ENCODE measurements at places on chromosomes 6 and 20. TPM values are rescaled to one million over a fixed set of nuclear protein-coding genes. Genes with fewer than 3 reads are reported as not detected.

MYH7B gene
- total RNA-seq, result 0.23 TPM

GRCh38 chr20:32674362-32674789, 635 bp upstream of the C20orf203 start:
- peak; percentile 88 for DNase-seq

GRCh38 chr6:144008120-144008811, at the start of gene PLAGL1:
PLAGL1 (minus strand) TSS chr6:144008259; CDS start chr6:143948136, 60,123 bp downstream.
- peak; percentile 42 for DNase-seq

DNA sequence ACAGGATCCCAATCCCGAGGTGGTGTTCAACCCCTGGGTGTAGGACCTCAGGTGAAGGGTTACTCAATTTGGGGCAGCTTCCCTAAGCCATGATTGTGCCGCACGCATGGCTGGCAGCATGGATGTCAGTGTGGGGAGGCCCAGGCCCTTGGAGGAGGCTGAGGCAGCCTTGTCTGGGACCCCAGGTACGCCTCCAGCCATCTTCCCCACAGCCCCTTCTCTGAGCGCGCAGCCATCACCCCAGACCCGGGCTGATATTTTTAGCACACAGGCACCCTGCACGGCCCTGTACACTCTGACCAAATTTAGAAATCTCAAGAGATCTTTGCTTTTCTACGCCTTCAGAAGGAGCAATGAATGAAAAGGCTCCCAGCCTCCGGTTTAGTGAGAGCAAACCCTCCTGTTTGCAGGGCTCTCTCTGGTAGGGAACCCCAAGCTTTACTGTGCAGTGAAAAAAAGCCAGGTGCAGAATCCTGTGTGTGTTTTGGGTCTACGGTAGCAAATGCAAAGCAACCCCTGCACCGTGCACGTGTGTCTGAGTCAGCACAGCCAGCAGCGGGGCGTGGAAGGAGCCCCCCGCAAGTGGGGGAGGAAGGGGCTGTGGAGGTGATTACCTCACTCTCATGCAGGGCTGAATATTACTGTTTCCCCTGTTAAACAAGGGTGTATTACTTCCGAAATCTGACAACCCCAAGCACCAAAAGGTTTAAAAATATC, 44.3 kb downstream of the CTCFL start:
- peak; percentile 29 for DNase-seq

DNA sequence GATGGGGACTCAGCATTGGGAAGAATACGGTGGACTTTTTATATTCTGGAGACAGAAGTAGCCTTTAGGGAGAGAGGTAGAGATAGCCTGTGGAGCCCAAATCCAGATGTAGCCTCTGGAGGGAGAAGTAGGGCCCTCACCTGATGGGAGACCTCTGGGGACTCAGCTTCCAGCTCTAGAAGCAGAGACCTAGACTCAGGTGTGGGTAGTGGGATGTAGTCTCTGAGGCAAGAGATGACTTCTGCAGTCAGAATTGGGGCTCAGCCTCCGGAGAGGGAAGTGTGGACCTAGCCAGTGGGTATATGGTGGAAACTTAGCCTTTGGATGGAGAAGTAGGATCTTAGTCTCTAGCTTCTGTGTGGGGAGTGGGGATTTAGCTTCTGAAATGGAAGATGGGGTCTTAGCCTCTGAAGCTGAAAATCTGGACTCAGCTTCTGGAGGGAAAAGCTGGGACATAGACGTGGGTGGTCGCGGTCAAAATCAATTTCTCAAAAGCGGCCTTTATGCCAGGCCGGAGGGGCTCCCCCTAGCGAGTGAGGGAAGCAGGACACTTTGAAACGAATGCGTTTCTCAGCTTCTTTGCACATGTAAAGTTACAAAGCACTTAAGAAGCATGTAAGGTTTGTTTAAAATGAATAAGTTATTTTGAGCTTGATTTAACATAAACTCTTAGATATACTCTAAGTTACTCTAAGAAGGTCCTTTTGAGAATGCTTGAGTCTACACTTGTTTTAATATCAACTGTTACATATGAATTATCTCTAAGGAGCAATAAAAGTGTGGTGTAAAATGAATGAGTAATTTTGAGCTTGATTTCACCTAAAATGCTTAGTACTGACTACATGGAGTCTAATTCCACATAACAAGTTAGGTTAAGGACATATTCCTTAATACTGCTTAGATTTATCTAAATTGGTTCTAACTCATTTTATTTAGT, 12.9 kb upstream of the ZNF343 start:
- peak; percentile 74 for DNase-seq

- no peak for DNase-seq
These were observed 160.1 kb downstream of the DTNBP1 start for GRCh38 chr6:15502446-15503345.

GRCh38 chr6:4055420-4056041, 23.4 kb downstream of the FAM217A start:
- peak; percentile 16 for DNase-seq

DEFB124 gene
- not detected for total RNA-seq

BHLHE23 gene
- not detected for total RNA-seq

ABHD16B gene
- 0.11 TPM for total RNA-seq

HDGFL1 gene
- not detected for total RNA-seq

- no peak for DNase-seq
These were observed 35.2 kb upstream of the TXLNB start for GRCh38 chr6:139327038-139327437.

- DNase-seq, result no peak
These were observed 104.7 kb upstream of the SRSF6 start for GRCh38 chr20:43352996-43353395.

DNA sequence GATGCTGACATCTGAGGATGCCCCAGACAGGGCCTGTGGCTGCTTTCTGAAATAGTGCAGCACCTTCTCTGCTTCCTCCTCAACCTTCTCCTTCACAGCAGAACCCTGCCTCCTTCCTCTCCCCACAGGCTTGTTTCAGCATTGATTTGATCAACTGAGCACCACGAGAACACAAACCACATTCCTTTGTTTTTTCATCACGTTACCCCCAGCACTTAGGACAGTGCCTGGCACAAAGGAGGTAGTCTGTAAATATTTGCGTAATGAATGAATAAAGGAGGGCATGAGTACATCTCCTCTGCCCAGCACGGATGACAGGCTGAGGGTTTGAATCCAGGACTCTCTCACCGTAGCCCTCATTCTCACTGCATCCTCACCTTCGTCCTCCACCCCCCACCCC, 21.3 kb upstream of the WFDC2 start:
- no peak for DNase-seq

DNA sequence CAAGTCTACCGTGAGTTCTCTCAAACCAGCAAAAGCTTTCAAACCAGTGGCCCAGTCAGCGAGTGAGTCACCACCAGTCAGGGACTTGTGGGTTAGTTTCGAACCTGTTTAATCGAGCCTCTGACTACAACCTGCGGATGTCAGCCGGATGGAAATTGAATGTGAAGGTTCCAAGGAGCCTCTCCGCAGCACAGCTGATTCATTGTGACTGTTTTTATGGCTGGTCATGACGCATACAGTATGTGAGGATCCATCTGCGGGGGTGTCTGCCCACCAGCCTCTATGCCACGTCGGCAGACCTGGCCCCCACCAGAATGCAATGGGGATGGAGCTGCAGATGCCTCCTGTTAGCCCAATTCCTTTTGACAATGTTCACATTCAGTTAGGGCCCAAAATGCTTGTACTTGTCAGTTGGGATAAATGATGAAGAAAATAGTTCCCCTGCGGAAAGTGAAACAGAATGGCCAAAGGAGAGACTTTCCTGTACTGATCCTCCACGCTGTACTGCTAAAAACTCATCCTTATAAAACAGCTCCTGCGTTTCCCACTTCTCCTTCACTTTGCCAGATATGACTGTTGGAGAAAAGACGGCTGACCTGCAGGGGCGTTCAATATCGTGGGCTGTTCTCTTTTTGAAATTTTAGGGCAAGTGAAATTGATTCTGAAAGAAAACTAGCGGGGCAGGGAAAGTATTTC, 206.6 kb downstream of the TFAP2B start:
- no peak for DNase-seq

GRCh38 chr6:159462431-159462830, 230.6 kb downstream of the SOD2 start:
- no peak for DNase-seq

DNA sequence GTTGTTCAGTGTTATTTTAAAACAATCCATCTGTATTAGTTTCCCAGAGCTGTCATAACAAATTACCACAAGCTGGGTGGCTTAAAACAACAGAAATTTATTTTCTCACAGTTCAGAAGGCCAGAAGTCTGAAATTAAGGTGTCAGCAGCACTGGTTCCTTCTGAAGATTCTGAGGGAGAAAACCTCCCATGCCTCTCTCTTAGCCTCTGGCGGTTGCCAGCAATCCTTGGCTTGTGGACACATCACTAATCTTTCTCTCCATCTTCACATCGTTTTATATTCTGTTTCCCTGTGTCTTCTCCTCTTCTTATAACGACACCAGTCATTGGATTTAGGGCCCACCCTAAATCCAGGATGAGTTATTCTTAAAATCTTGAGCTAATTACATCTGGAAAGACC, 70.2 kb upstream of the EPB41L1 start:
- no peak for DNase-seq

GRCh38 chr20:53839423-53840176, 230.8 kb downstream of the BCAS1 start:
- peak; percentile 66 for DNase-seq

GRCh38 chr6:138572885-138573284, 73.6 kb upstream of the NHSL1 start:
- DNase-seq, result no peak

DNA sequence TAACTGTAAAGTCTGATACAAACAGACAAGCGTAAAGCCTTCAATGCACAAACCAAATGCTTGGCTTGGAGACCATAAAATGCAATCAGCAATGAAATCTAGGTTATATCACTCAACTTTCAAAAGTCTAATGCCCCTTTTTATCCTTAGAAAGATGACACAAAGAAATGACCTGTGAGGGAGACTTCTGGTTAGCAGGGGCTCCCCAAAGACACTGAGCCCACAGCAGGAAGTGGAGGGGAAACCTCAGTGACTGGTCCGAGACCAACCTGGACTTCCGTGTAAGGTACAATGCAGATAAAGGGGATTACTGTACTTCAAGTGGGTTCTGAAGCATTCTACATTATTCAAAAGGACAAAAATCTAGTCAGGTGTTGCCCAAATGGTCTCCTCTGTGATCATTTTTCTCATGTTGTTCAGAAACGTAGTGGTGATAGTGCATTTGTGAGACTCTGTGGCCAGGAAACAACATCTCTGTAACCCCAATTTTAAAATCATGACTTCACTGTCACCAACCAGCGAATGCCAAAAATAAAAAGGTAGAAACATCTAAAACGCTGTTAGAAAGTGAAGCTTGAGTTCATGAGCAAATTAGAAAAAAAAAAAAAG, 88.2 kb downstream of the HIVEP2 start:
- peak; percentile 54 for DNase-seq

MTHFD1L gene
- 129 TPM for total RNA-seq

TFAP2C gene
- total RNA-seq, result not detected

- DNase-seq, result no peak
These were observed 59.2 kb upstream of the ADGRB3 start for GRCh38 chr6:68575765-68576439.

- no peak for DNase-seq
These were observed 47.9 kb upstream of the IL17A start for GRCh38 chr6:52138284-52138683.

DNA sequence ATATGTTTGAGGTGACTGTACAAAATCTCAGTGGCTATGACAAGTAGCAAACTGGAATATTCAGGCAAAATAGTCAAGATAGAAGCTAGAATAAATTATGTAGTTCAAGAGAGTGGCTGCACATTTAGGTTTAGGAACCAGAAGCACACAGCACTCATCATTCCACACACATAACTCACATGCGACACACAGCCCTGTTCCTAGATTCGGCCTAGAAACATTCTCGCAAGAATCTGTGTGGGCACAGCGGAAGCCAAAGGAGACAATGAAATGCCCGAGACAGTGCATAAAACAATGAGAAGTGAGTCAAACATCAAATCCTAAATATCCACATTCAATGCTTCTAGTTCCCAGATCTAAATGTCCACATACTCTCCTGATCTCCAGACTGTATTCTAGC, 9.5 kb upstream of the SUPT3H start:
- DNase-seq, result no peak

SRPK1 gene
- 100 TPM for total RNA-seq

DNA sequence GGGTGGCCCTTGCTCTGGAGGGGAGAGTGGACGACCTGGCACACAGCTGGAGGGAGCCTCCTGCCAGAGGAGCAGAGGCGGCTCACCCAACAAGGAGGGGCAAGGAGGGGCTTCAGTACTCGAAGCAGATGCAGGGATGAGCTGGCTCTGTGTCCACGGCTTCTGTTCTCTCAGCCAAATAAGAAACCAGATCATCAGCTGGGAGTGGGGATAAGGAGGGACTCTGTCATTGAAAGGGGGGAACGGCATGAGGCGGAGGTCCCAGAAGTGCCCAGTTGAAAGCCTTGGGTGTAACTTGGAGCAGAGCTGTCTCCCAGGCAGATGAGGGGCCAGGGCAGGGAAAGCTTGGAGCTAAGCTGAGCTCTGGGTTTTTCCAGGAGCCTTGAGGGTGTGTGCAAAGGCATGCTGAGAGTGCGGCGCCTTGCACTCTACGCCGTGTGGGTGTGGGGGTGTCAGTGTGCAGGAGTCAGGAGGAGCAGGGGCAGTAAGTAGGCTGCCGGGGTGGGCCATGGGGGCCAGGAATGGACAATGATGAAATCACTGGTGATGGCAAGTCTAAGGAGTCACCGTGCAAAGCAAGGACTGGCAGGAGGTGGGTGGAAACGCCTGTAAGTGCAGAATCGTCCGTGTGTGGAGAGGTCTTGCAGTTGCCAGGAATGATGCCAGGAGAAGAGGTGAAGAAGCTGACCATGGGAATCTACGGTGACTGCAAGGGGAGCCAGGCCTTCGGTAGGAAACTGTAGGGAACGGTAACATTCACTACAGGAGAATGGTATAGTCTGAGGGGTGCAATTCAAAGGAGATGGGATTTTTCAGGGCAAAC, 85.4 kb upstream of the FOXQ1 start:
- DNase-seq, result no peak

DPPA5 gene
- total RNA-seq, result not detected

DNA sequence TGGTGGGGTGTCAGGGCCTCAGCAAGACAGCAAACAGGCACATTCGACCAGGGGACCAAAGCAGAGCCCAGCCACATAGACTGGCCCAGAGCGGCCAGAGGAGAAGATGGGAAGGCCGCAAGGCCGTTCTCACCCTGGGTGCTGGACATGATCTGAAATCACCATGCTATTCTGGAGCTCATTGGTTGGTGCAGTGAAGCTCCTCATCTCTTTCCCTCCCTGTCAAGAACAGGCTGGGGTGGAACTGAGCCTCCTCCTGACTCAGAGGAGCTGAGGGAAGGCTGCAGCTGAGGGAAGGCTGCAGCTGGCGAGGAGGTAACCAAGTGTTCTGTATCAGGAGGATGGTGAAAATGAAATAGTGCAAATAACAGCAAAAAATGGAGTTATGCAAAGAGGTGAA, 80.0 kb downstream of the AKAP7 start:
- DNase-seq, result no peak

MDFI gene
- not detected for total RNA-seq

- DNase-seq, result no peak
These were observed 34.4 kb upstream of the ENPP1 start for GRCh38 chr6:131773284-131773950.

DNA sequence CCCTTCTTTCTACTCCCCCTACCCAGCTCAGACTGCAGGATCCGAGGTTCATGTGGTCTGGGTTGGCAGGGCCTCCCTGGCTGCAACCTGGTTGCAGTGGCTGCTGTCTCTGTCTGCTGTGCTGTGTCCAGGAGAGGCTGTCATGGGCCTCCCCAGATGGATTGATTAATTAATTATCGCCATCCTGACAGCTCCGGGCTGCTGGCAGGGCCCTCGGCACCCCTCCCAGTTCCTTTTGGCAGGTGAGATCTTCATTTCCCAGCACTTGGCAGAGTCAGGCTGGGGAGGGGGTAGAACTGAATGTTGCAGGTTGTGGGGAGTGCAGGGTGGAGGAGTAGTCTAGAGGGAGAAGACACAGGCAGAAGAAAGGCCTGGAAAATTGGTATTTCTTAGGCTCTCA, 56.7 kb upstream of the ZFAND3 start:
- no peak for DNase-seq

FGD2 gene
- total RNA-seq, result 0.50 TPM

All from activated CD4-positive, alpha-beta T cell treated with anti-CD3 and anti-CD28 coated beads for 36 hours (primary cell).